ENCODE measurements at places on chromosomes 6 and 20.

- DNase-seq = no peak
Observed at GRCh38 chr6:26121141-26122004, 34.1 kb downstream of the HFE start.

DNA sequence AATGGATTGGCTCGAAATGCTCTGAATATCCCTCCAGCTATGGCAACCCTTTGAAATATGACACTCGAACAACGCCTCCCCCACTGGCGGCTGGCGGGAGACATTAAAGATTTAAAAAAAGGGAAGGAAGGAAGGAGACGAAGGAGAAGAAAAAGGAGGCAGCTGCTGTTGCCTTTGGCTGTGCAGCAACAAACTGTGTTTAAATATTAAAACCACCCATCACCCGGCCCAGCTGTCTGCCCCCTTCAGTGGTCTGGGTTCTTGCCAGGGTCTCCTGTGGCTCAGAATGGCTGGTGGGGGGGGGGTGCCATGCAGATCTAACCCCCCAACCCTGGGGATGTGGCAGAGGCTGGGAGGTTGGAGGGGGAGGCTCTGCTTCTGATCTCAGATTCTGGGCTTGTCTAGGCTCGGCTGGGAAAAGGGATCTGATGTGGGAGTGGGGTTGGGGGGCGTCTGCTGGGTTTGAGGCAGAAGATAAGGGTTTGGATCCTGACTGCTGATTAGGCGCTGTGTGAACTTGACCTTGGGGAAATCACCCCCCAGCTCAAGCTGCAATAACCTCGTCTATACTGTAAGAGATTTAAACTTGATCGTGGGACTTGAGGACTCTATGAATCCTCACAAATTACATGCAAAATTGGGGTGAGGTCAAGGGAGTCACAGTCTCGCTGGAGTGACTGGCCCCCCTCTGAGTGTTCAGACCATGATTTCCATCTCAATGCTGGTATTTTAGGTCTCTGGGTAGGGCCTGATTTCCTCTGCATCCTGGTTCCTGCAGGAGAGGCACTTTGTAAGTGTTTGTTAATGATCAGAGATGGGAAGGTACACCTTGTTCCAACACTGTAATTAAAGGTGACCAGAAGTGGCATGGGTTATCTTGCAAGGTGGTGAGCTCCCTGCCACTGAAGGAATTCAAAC, 40.3 kb upstream of the BLCAP start:
- no peak for DNase-seq

DNA sequence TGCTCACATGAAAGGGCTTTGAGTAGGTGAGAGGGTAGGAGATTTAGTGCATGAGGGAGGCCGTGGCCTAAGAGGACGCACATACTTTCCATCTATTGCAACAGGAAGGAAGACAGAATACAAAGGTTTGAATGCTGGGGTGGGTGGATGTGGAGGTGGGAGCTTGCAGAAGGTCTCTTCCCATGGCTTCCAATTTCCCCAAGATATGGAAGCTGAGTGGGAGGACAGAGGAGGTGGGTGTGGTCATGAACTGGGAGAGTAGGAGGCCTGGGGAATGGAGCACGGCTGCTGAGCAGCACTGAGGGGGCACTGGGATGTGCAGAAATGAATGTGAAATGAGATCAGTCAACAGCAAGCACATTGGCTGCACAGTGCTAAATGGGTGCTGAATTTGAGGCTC, 70.3 kb downstream of the SCML4 start:
- no peak for DNase-seq

DNA sequence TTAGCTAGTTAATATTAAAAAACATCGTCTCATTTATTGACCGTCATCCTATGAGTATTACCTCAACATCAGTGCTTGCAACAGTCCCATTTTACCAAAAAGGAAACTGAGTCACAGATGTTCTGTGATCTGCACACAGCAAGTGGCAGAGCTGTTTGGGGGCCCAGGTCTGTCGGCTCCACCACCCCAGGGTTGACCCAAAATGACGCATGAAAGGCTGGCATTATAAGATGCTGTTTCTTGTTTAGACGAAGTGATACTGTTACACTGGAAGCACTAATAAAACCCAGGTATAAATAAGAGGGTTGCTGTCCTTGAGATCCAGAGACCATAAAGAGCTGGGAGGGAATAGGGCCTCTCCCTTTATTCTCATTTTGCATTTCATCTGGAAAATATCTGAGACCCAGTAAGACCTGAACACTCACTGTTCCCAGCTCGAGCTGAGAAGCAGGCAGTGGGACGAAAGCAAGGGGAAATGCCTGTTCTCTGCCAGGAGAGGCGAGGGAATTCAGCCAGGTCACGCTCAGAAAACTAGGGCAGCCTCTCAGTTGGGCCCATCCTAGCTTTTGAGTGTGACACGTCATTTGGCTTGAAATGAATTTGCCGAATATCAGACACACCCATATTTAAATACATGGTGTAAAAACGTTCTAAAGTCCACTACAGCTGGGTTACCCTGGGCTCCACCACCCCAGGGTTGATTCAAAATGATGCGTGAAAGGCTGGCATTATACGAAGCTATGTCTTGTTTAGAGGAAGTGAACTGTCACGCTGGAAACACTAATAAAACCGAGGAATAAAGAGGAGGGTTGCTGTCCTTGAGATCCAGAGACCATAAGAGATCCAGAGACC, 1.4 kb upstream of the MICAL1 start:
- no peak for DNase-seq

DNA sequence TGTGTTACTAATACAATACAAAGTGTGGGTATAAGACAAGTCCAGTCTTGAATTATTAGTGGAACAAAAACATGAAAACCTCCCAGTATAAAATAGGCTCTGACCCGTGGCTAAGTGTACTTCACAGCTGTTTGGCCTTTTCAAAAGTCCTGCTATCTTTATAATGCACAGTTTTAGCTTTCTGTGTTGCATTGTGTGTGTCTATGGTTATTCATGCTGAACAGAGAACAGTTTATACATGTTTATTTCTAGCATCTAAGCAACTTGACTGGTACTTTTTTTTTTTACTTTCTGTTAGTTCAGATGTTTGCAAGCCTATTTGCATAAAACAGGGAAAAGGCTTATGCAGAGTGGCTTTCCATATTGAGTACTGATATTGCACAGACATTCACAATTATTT, 119.2 kb upstream of the CCN2 start:
- DNase-seq = no peak

- peak; percentile 71 for DNase-seq
Observed at GRCh38 chr20:62321521-62321948, 18.7 kb downstream of the ADRM1 start.

DNA sequence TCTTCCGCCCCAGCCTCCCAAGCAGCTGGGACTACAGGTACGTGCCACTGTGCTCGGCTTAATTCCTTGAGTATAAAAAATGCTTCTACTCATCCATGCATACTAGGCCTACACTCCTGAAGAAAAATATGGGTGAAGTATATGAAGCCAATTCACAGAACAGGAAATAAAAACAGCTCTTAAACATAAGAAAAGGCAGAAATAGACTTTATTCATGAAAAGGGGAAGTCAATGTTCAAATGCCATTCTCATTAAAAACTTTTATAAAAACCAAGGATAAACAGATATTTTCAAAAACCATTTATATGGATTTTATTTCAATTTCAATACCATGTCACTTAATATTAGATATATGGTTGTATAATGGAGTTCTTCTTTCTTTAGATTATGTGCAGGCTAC, 18.3 kb downstream of the SERPINB9 start:
- no peak for DNase-seq

GRCh38 chr20:4476903-4477500, 244.7 kb upstream of the PRND start:
- no peak for DNase-seq

- DNase-seq = no peak
Observed at GRCh38 chr20:19855416-19855815, 97.4 kb downstream of the RIN2 start.

DNA sequence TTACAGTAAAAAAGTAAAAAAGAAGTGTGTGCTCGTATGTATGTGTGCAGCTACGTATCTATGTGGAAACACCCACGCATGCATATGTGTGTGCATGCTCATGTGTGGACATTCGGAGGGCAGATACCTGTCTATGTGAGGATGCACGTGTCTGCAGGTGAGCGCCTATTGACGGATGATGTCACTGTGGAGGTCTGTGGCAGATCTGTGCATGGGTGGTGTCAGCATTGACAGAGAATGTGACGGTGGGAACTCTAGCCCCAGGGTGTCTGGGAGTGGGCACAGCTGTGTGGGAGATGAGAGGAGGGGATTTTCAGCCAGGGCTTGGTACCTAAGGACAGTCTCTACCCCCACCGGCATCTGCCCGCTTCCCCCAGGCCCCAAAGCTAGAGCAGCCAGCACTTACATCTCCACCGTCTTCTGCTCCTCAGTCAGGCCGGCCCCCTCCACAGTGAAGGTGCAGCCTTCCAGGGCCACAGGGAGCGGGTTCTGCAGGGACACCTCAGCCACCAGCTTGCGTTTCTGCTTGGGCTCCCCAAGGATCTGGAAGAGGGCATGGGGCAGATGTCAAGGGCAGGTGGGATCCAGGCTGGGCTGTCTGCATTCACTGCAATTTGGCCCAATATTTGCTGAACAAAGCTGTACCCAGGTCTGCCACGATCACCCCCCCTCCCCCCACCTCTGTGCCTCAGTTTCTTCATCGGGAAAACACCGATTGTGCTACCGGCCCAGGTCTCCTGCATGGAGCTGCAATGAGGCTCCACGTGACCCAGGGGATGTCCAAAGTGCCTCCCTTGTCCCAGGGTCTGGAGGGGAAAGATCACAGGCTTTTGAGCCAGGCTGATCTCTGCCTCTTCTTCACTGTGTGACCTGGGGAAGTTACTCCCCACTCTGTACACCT, 34.1 kb downstream of the TGM2 start:
- DNase-seq = no peak

DNA sequence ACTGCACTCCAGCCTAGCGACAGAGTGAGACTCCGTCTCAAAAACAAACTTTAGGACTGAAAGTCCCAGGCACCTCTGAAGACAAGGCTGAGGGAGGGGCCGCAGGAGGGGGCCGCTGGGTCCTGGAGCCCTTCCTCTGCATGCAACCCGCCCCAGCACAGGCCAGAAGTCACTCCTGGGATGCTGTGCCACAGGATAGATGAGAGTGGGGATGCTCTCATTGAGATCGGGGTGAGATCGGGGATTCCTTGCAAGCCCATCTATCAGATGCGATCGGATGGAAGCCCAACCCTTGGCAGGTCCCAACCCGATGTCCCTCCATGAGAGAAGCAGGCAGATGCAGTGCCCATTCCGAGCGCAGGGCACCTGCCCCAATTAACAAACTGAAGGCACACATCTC, 66.5 kb downstream of the WDR27 start:
- DNase-seq = no peak

- DNase-seq = no peak
Observed at GRCh38 chr6:5553767-5554166, 292.5 kb downstream of the FARS2 start.

GRCh38 chr6:57303931-57304681, 13.3 kb upstream of the PRIM2 start:
- DNase-seq = no peak

- no peak for DNase-seq
Observed at GRCh38 chr6:144019929-144020328, 11.9 kb upstream of the PLAGL1 start.

DNA sequence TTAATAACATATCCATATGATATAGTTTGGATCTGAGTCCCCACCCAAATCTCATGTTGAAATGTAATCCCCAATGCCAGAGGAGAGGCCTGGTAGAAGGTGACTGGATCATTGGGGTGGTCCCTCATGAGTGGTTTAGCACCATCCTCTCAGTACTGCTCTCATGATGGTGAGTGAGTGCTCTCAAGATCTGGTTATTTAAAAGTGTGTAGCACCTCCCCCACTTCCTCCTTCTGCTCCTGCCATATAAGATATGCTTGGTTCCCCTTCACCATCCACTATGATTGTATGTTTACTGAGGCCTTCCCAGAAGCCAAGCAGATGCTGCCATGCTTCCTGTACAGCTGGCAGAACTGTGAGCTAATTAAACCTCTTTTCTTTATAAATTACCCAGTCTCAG, 22.9 kb downstream of the IRF4 start:
- no peak for DNase-seq

DNA sequence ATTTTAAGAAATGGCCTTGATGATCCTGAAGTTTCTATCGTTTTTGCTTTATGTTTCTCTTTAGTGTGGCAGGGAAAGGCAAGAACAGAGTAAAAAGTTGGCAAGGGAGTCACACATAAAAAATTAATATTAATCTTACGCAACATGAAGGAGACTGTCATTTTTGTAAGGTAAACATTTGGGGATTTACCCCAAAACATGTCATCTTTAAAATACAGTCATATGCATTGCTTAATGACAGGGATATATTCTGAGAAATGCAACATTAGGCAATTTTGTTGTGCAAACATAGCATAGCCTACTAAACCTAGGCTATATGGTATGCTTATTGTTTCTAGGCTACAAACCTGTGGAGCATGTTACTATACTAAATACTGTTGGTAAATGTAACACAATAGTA, 5.4 kb downstream of the RBL1 start:
- no peak for DNase-seq

DNA sequence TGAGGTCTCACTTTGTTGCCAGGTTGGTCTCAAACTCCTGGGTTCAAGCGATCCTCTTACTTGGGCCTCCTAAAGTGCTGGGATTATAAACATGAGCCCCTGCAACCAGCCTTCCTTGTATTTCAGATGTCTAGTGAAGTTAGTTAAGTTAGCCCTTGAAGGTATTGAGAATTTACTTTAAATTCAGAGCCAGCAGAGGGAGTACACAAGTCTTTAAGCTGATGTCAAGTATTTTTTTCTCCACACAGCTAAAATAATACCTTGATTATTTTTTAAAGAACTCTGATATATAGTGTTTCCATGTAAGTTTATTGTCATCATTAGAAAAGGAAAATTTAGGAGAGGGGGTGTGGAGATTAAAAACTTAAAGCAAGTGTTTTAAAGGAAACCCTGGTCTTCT, 9.8 kb downstream of the FOXO3 start:
- DNase-seq = no peak

DNA sequence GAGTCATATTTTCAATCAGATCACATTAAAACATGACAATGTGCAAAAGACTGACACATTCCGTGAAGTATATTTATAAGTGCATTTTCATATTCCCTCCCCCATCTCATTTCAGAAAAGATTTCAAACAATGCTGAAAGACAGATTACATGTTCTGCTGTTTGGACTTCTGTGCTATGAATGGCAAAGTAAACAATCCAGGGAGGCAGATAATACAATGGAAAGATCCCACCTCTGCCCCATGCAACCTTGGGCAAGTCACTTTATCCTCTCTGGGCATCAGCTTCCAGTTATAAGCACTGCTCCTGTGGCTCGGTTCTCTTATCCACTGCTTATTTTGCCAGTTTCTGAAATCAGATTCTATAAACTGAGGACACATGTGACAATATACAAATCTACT, 110.2 kb downstream of the RCAN2 start:
- DNase-seq = no peak

- no peak for DNase-seq
Observed at GRCh38 chr6:125668071-125668470, 81.4 kb upstream of the HEY2 start.

DNA sequence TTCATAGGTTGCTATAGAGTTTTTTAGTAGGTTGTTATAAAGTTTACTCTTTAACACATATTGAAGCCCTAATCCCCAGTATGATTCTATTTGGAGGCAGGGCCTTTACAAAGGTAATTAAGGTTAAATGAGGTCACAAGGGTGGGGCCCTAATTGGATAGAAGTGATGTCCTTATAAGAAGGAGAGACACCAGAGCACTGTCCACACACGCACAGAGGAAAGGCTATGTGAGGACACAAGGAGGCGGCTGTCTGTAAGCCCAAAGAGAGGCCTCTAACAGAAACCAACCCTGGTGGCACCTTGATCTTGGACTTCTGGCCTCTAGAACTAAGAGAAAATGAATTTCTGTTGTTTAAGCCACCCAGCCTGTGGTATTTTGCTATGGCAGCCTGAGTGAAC, 98.5 kb downstream of the GJA10 start:
- no peak for DNase-seq

GRCh38 chr6:72348926-72349325, 272.9 kb upstream of the KCNQ5 start:
- DNase-seq = no peak

Data from GM13976 (cell line).